C1 segment of cervical spinal cord (tissue), 14 donors: ENCODE measurements at places on chromosomes 12 and 14.

DNA sequence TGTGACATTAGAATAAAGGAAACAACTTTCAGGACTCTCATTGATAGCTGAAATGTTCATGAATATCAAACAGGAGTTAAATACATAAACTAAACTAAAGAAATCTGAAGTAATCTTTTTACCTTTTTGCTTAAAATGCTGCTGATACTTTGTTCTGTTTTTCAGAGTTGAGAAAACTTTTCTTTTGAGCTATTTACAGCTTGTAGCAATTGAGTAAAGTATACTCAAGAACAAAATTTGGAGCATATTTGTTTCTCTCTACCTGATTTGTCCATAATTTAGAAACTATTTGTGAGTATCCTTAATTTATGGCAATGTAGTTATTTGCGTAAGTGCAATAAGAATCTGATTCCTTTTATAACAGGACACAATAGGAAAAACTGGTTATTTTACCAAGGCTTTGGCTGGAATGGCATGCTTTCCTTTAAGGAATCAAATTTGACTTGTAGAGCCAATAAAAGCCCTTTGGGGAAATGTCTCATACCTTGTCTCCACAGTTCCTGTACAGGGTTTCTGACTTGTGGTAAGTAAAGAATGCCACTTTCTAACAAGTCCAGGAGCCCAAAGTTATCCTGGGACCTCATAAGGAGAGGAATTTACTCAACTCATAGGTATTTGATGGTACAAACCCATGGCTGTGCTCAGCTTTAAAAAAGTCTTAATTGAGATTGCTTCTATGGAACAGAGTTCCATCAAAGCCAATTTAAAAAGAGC, 195.7 kb downstream of the TMEM117 start:
- no peak for DNase-seq

GRCh38 chr12:94545935-94546771, 86.5 kb upstream of the CEP83 start:
- no peak for DNase-seq

DNA sequence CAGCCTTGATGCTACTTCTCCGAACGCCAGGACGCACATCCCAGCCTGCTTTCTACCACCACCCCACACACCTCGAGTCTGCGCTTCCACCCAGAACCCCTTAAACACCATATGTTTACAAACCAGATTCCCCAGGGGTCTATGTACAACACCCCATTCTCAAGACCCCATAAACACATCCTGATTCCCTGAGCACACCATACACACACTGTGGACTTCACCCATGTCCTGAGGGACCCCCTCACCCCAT, 733 bp downstream of the TTC7B start:
- DNase-seq: no peak

DNA sequence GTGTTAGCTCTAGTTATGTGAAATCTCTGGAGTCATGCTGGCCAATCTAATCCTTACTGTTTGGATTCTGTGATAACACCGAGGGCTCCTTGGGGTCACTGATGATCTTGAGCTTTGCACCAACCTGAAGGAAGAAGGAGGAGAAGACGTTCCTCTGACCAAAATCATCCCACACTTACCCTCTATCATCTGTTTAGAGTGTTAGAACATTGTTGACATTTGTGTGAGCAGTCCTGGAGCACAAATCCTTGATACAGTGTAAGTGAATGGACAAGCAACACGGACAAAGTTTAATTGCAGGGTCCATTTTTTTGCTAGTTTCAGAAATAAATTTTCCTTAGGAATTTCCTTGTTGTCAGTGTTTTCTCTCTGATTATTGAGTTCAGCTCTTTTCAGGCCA, 181.7 kb downstream of the AKAP6 start:
- DNase-seq: no peak

DNA sequence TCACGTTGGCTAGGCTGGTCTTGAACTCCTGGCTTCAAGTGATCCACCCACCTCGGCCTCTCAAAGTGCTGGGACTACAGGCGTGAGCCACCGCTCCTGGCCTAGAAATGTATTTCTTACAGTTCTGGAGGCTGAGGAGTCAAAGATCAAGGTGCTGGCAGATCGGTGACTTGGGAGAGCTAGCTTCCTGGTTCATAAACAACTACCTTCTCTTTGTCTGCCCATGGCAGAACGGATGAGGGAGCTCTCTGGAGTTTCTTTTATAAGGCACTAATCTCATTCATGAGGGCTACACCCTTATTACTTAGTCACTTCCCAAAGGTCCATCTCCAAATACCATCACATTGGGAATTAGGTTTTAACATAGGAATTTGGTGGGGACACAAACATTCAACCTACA, 38.9 kb downstream of the SLC17A8 start:
- DNase-seq: no peak

GRCh38 chr12:77065361-77066204, at the start of gene E2F7:
TSS of gene E2F7 (minus strand) at chr12:77065569. CDS start at chr12:77064635, 934 bp downstream.
- DNase-seq: peak; percentile 77

GRCh38 chr12:18281941-18282340, 20.6 kb downstream of the PIK3C2G start:
- no peak for DNase-seq

DNA sequence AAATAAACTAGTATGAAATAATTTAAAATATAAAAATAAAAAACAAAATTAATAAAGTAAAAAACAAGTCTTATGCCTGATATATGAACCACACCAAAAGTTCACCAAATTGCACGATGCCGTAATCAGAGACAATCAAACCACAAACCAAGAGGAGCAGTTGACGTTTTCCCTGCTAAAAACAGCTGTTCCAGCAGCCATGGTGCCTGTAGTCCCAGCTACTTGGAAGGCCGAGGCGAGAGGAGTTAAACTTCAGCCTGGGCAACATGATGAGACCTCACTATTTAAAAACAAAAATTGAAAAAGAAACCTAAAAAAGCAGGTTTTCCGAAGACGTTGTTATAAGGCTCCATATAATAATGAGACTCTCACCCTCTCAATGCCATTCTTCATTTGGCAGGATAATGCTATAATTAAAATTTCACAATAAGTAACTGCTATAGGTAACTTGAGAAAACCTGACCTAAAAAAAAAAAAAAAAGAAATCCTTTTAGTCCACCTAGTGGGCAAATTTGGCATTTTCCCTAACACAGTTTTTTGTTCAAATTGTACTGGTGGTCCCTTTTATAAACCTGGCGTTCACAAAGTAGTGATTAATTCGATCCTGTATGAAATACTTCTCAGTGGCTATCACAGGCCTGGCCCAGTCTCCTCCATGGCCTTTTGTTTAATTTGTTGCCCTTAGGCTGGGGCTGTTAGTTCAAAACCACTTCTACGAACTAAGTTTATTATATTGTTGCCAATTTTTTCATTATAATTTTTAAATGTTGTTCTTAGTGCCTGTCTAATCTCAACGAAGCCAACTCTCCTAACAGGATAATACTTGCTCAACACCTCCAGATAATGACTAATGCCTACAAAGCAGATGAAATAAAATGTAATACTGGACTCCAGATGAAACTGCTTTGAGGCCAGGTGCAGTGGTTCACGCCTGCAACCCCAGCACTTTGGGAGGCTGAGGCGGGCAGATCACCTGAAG, 62.1 kb downstream of the TNFAIP2 start:
- no peak for DNase-seq

DNA sequence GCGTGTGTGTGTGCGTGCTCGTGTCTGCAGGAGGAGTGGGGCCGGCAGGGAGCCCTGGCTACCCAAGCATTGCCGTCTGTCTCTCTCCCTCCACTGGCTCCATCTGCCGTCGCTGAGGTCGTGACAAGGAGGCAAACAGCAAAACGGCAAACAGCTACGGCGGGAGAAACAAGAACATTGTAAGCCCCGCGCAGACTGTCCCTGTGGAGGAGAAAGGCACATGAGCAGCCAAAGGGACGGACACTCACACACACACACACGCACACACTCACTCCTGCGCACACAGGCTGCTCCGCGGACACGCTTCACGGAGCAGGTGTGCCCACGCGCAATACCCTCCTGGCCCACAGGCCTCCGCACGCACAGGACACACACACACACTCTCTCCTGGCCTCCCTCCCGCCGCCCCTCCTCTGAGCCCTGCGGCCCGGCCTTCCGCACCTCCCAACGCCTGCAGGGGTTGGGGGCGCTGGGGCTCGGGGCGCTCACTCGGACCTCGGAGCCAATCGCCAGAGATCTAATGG, 905 bp downstream of the CISTR start:
- no peak for DNase-seq

- DNase-seq: no peak
These were observed 2.2 kb downstream of the BAZ1A start for GRCh38 chr14:34872822-34873588.

GRCh38 chr12:65259501-65259900, 19.0 kb upstream of the MSRB3 start:
- DNase-seq: no peak

- DNase-seq: no peak
These were observed 1.2 kb upstream of the WDR20 start for GRCh38 chr14:102138535-102138934.

DNA sequence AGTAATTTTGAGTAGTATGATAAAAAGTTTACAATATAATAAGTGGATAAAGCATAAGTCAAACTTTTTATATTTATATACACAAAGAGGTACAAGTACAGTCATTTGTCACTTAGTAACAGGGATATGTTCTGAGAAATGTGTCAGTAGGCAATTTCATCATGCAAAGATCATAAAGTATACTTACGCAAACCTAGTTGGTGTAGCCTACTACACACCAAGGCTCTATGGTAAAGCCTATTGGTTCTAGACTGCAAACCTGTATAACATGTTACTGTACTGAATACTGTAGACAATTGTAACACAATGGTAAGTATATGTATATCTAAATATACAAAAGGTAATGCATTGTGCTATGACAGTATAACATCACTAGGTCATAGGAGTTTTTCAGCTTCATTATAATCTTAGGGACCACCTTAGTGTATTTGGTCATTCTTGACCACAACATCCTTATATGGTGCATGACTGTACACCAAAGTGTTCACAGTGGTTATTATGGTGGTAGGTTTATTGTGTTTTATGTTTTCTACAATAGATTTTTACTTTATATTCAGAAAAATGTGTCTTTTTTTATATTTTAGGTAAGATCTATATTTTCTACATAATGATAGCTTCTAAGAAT, 14.9 kb upstream of the SCFD1 start:
- no peak for DNase-seq

GRCh38 chr14:53156238-53156637, 3.1 kb upstream of the DDHD1 start:
- no peak for DNase-seq

- no peak for DNase-seq
These were observed 165.4 kb upstream of the LRIG3 start for GRCh38 chr12:59085690-59086089.

DNA sequence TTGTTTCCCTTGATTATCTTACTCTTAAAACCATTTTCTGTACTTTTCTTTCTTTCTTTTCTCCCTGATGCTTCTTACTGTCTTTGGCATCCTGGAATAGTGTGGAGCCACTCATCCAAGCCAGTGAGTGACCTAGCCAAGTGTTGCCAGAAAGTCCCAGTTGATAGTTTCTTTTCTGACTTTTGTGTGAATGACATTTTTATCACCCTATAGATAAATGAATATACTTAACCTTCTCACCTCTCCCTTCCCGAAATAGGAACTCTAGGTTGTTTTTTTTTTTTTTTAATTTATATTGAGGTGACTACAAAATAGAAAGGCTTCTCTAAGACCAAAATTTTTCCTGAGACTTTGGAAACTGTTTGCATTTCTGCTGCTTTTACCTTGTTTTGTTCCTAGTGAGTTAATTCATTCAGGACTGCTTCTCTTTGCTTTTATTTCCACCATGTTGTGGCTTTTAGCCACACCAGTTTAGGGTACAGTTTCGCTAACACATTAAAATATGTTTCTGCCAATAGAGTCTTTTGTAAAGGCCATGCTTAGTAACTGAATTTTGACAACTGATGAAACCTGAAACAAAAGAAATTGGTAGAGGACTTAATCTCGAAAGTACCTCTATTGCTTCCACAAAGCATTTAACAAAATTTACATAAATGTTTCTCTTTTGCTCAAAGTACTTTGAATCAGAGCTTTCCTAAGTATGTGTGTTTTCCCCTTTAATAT, 194.6 kb downstream of the ERC1 start:
- DNase-seq: no peak

DNA sequence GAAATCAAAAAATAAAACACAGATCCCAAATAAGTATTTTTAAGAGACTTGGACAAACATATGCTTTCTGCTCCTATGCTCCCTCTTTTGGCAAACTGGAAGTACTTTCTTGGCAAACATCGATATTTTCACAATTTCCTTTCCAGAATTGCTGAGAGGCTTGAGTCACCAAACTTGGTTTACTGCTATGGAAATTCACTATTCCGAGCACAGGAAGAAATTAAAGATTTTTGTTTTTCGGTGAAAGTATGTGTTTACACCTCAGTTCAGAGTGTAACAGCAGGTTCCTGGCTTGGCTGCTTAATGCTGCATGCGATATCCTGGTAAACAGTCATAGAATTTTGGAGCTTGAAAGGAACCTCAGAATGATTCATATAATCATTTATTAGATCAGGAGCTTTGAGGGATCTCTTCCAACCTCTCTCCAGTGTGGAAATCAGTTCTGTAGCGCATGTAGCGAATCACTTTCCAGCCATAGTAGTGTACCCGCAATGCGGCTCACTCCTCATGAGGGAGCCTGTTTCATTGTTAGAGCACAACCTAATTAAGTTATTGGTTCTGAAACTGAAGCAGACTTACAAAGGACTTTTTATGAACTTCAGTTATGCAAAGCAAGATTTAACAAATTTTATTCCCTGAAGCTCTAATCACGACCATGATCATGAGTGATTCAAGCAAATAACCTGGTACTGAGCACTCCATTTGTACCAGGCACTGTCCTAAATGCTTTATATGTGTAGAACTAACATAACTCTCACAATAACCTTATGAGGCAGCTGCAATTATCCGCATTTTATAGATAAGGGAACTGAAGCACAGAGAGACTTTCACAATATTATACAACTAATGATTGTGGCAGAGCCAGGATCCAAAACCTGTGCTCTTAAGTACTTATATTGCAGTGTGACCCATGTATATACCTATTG, 56.4 kb upstream of the ATP2A2 start:
- DNase-seq: no peak

- DNase-seq: no peak
These were observed 13.8 kb downstream of the SLC41A2 start for GRCh38 chr12:104944252-104944651.

DNA sequence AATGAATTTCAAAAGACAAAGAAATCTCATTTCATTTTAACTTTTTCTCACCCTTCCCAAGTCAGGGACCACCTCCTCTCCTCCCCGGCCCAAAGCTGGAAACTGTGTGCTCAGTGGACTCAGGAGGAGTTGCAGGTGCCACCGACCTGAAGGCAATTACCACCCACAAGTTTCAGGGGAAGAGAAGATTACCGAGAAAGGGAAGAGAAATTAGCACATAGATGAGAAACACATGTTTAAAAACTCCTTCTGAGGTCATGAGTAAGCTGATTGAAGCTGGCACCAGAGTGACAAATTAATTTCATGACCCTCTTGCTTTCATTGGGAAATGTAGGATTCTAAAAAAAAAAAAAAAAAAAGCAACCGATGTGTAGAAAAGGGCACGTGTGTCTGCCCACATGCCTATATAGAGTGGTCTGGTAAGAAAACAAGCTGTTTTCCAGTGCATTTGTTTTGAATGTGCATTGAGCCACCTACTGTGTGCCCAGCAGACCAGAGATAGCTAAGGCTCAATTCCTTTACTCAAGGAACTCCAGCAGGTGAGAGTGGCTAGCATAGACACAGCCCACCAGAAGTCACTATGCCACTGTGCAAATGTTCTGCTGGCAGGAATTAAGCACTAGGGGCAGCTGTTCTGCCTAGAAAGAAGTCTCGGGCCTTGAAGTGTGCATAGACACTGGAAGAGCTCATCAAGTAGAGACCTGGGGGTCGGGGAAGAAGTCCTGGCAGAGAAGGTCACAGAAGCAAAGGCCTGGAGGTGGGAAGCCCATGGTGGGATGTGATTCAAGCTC, 30.5 kb downstream of the DPF3 start:
- DNase-seq: no peak

GRCh38 chr12:6979021-6979420, 8.3 kb downstream of the EMG1 start:
- no peak for DNase-seq
